ENCODE measurements at places on chromosomes 3 and 15.

- no peak for DNase-seq
Measured at GRCh38 chr3:136211547-136211946, 15.4 kb upstream of the MSL2 start.

GRCh38 chr3:162699291-162699690 lies 1202.7 kb downstream of the OTOL1 start:
- DNase-seq, result no peak

DNA sequence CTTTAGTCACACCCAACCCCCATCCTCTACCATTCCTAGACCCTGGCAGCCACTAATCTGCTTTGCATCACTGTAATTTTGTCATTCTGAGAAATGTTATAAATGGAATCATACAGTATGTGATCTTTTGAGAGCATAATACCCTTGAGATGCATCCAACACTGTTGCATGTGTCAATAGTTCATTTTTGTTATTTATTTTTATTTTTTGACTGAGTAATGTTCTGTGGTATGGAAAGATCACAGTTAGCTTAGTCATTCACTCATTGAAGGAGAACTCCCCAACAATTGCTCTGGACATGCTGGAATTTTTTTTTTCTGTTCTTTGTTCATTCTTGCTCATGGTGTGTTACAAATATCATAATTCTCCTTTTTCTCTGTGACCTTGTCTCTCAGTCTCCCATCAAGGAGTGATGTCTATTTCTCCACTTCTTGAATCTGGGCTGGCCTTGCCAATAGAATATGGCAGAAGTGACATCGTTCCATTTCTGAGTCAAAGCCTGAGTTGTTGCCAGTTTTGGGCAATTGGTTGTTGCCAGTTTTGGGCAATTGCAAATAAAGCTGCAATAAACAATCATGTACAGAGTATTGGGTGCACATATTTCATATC lies 6.8 kb upstream of the ADPGK start:
- DNase-seq, result no peak

DNA sequence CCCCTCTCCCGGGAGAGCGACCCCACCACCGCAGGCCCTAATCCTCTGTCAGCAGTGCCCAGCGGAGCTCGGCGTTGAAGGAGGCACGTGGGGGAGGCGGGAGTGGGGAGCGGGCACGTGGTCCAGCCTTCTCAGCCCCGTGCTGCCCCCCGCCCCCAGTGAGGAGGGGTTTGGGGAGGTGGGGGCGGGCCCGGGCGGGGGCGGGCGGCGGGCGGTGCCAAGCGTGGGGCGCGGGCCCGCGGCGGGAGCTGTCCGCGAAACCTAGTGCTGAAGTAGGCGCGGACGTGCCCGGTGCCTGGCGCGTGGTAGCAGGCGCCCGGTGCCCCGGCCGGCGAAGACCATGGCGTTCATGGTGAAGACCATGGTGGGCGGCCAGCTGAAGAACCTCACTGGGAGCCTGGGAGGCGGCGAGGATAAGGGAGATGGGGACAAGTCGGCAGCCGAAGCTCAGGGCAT lies at the start of gene CPLX3:
TSS of gene CPLX3 (plus strand) at position 264 of the 456 bp plus-strand sequence. CDS start at position 341, 77 bp downstream.
- peak; percentile 80 for DNase-seq

DNA sequence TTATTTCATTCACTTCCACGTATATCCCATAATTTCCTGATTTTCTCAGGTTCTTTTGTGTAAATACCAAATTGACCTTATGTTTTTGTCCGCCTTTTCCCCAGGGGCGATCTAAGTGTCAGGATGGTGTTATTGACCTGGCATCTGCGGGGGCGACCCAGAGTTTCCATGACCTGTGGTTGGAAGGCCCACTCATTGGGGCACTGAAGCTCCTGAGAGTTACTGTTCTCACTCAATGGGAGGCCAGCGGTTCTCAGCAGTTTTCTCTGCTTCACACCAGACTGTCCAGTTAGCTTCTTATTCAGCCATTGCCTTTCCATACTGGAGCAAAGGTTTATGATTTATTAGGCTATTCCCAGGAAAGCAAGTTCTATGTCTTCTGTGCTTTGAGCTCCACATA lies 53.3 kb downstream of the B3GALNT1 start:
- DNase-seq, result no peak

- DNase-seq, result no peak
Measured at GRCh38 chr15:63440756-63441155, 59.1 kb upstream of the CA12 start.

GRCh38 chr15:66563566-66564110 lies 2.2 kb downstream of the LCTL start:
- DNase-seq, result no peak

DNA sequence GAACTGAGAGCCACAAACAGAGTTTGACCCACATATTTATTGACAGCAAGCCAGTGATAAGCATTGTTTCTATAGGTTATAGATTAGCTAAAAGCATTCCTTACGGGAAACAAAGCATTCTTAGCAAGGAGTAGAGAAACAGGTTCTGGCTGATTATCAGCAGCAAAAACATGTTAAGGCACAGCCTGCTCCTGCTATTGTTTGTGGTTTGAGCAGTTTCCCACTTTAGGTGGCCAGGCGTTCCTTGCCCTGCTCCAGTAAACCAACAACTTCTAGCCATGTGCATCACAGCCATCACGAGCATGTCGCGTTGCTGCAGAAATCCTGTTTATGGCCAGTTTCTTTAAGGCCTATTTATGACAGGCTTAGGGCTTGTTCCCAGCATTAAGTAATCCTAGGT lies 44.7 kb upstream of the C2CD4B start:
- DNase-seq, result no peak

DNA sequence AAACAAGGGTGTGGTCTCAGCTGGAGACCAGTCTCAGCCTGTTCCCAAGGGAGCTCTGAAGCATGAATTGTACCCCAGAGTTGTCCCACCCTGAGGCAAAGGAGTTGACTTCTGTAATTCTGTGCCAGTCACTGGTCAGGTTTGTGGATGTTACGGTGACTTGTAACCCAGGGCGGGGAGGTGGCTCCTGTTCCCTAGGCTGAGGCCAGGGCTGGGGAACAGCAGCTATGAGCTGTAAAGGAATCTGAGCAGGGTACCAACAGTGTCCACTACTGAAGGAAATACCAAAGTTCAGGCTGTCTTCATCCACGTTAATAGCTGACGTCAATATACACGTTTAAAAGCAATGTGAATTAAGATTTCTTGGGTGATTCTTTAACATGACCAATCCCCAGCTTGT lies 266.2 kb downstream of the ABHD5 start:
- DNase-seq, result no peak

GRCh38 chr3:88168171-88168570 lies 18.4 kb downstream of the C3orf38 start:
- DNase-seq, result no peak

GRCh38 chr15:81475926-81476325 lies 101.9 kb upstream of the TMC3 start:
- no peak for DNase-seq

GRCh38 chr3:141421639-141422319 lies 53.5 kb downstream of the ZBTB38 start:
- DNase-seq, result no peak

- no peak for DNase-seq
Measured at GRCh38 chr15:68555679-68556037, 23.1 kb upstream of the CORO2B start.

GRCh38 chr15:83163032-83163431 lies 44.6 kb downstream of the HDGFL3 start:
- DNase-seq, result no peak

- no peak for DNase-seq
Measured at GRCh38 chr15:75646112-75646943, 1.4 kb upstream of the SNX33 start.

- no peak for DNase-seq
Measured at GRCh38 chr15:35757361-35757760, 211.4 kb upstream of the DPH6 start.

DNA sequence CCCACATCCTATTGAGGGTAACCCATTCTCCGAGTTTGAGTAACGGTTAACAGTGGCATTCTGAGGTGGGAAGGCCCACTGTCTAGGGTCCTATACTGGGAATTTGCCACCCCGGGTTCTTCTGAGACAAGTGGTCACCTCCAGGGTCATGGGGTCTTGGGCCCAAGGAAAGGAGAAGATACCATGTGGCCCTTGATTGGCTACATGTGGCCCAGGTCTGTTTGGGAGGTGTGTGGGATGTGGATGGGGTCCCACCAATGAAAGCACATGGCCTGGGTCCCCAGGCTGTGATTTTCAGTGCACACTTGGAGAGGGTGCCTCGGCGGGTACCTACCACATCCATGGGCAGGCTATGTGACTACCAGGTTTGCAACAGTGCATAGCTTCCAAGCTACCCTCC lies 214.4 kb downstream of the UBE3A start:
- no peak for DNase-seq

- no peak for DNase-seq
Measured at GRCh38 chr3:46678280-46678679, 15.2 kb downstream of the ALS2CL start.

DNA sequence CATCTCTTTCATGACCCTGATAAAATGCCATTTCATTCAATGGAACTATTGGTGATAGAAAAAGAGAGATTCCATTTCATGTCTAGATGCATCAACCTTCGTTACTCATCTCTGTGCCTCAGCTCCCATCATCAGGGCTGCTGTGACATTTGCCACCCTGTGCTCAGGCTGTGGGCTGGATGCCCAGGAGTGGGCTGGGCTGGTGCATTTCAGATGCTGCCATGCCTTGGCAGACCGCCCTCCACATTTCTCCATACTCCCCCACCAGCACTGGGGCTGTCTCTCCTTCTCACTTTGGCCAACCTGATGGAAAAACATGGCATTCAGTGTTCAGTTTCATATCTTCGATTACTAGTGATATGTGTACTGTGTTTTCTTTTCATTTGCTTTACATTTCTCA lies 59.1 kb downstream of the DNASE1L3 start:
- no peak for DNase-seq

- DNase-seq, result peak; percentile 49
Measured at GRCh38 chr3:148309390-148310035, 388.2 kb upstream of the AGTR1 start.

DNA sequence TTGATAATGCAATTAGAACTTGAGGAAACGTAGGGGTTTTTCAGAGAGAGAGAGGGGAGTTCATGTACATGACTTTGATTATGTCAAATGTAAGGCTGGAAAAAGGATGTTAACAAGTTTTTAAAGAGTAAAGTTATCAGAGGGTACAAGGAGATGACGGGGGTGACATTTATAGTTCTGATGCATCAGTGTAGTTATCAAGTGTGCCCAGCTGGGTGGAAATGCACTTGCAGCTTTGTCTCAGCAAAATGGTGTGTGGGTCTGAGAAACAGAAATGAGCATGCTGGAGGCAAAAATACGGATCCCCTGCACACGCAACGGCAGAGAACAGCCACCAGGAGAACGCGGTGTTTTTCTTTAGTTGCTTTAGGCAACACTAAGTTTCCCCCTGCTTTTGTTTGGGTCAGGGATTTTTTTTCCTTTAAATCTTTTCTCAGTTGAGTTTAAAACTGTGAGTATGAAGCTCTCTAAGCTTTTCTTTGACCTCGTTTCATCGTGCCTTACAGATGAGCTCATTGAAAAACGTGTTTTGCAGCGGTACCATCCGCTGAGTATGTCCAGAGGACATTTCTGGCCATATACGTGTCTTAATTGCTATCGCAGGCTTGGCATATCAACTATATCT lies 205.4 kb downstream of the PDZRN3 start:
- no peak for DNase-seq

GRCh38 chr3:159765030-159765859 lies 223.4 kb upstream of the IL12A start:
- peak; percentile 76 for DNase-seq

DNA sequence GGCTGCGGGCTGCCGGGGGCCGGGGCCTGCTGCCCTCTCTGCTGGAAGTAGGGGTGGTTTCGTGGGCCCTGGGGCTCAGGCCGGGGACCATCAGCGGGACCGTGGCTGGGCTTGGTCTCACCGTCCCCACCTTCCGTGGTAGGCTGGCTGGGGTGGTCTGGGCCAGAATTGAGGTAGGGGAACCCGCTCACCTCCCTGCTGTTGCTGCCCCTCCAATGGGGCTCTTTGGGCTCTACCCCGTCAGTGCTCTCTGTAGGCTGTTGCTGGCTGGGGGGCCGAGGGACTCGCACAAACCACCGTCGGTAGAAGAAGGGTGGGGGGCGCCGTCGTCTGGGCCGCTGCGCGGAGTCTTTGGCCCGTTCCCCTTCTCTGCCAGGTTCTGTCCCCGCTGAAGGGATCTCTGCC lies 23.4 kb downstream of the RGMA start:
- no peak for DNase-seq

- DNase-seq, result peak; percentile 58
Measured at GRCh38 chr15:33309602-33310276, 1.0 kb upstream of the RYR3 start.

- DNase-seq, result no peak
Measured at GRCh38 chr3:57048728-57049127, 11.7 kb upstream of the SPATA12 start.

DNA sequence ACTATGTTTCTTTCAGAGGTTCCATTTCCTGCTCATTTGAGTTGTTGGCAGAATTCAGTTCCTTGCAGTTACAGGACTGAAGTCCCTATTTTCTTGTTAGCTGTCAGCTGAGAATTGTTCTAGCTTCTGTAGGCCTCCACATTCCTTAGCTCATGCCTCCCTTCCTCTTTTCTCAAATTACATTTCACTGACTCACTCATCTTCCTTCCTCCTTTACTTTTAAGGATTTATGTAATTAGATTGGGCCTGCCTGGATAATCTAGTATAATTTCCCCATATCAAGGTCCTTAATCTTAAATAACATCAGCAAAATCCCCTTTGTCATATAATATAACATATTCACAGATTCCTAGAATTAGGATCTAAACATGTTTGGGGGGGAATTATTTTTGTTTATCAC lies 40.6 kb upstream of the RBMS3 start:
- no peak for DNase-seq

GRCh38 chr3:151795276-151795675 lies 18.6 kb upstream of the AADAC start:
- DNase-seq, result no peak
